ENCODE measurements at places on chromosomes 2 and 18.
A peak's percentile ranks its signal among the peaks of the same experiment; 100 is the strongest.

GRCh38 chr2:101501443-101501842 lies 26.5 kb upstream of the RFX8 start:
- no peak for DNase-seq

- no peak for DNase-seq
Measured at GRCh38 chr2:205699515-205700289, 17.4 kb downstream of the NRP2 start.

DNA sequence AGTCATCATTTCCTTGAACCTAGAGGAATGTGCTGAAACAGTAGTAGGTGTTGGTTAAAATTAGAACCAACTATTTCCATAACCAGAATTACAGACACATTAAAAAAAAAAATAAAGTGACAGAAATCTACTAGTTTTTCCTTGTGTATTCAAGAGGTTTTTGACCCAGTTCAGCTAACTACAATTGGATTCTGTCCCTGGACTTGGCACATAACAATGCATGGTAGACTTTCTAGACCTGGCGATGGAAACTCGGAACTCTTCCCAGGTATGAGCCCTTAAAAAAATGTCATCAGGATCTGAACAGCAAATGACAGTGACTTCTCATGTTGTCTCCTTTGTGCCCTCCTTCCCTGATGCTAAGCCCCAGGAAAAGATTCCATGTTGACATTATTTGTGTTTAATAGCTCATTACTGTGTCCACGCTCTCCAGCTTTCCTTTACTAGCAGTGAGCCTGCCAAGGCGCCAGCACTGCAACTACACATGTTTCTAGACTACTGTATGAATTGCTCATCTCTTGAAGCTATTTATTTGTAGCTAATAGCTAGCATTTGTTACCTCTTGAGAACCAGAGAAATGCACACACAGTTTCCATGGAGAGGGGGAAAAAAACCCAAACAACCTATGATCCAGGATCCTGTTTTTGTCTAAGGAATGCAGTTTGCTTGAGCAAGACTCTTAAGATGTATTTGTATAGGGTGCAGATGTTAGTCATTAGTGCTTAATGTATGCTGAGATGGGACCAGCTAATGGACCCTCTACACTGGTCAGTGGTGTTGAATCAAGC lies 148.5 kb downstream of the FMNL2 start:
- DNase-seq = no peak

GRCh38 chr2:144331674-144332355 lies 188.1 kb downstream of the ZEB2 start:
- peak; percentile 7 for DNase-seq

- DNase-seq = no peak
Measured at GRCh38 chr18:70228536-70228935, 23.0 kb upstream of the RTTN start.

DNA sequence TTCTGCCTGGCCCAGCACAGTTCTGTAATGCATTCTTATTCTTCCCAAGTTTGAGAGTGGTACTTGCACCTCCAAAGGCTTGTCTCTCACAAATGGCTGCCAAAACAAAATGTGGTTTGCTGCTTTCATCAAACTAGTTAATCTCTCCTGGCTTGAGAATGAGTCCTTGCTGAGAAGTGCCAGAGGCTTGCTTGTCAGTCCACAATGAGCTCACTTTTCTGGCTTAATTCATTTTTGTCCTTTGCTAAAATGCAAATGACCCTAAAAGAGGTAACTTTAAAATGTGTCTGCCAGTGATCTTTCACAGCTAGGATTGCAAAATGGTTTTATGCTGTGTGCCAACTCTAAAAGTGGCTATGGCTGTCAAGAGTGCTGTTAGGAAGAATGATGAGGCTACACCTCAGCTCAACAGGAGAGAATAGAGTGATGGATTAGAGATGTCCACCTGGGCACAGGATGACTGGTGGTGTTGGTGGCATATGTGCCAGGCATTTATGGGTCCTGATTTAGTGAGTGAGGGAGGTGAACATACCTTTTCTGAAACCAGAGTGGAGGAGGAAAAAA lies 291.2 kb upstream of the HNMT start:
- no peak for DNase-seq

GRCh38 chr2:227774895-227775842 lies 29.5 kb downstream of the SCYGR8 start:
- DNase-seq = no peak

DNA sequence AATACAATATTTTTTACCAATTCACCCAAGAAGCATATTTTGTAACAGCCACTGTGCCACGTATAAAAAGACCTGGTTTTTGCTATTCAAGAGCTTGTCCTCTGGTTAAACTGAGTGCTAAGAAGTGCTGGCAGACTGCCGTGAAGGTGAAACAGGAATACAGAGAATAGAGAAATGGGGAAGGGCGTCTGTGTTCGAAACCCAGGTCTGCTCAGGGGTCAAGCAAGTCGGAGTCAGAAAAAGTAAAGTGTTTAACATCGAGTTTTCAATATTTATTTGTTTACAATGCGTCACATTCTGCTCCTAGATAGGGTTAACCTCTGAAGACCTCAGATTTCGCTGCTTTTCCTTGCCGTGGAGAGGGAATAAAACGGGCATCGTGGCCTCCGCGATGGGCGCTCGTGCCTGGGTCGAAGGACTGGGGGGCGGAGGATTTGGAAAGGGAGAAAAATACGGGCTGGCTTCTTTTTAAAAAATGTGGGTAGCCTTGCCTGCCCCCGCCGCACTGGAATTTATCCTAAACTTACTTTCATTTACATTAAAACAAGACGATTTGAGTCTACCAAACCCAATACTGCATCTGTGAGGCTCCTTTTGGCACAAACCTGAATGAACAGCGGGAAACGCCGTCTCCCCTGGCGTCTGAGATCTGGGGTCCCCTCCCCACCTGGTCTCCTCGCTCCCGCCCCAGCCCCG lies 1.1 kb upstream of the SNTG2 start:
- DNase-seq = no peak

DNA sequence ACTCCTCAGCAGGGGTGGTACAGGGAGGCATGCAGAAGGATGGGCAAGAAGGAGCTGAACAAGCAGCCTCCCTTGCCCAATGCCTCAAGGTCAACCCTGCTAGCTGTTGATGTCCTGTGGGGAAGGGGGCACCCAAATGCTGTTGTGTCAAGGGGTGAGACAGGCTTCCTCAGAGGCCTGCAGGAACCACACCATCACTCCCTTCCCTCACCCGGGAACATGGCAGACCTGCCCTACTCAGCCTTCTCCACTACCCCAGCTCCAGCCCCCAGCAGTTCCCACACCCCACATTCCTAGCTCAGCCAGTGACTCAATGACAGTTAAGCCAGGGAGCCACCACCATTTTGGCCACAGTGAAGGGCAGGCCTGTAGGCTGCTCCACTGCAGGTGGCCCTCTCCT lies 53.9 kb upstream of the RMP24 start:
- DNase-seq = no peak

- no peak for DNase-seq
Measured at GRCh38 chr2:114752425-114752824, 310.0 kb downstream of the DPP10 start.

- no peak for DNase-seq
Measured at GRCh38 chr2:231161252-231161839, 36.5 kb upstream of the HTR2B start.

GRCh38 chr2:212923393-212923792 lies 228.0 kb downstream of the IKZF2 start:
- DNase-seq = no peak

DNA sequence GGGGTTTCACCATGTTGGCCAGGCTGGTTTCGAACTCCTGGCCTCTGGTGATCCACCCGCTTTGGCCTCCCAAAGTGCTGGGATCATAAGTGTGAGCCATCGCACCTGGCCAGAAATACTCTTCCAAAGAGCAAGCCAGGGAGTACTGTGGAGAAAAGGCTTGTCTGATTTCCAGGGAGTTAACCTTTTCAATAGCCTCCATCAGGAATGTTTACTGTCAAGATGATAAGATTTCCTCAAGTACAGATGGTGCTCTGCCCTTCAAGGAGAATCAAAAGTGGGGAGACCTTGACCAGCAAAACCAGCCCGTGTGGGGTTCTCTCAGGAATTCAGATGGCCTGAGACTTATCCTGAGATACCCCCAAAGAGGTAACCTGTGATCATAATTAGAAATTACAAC lies 237.2 kb downstream of the PRKCE start:
- no peak for DNase-seq

DNA sequence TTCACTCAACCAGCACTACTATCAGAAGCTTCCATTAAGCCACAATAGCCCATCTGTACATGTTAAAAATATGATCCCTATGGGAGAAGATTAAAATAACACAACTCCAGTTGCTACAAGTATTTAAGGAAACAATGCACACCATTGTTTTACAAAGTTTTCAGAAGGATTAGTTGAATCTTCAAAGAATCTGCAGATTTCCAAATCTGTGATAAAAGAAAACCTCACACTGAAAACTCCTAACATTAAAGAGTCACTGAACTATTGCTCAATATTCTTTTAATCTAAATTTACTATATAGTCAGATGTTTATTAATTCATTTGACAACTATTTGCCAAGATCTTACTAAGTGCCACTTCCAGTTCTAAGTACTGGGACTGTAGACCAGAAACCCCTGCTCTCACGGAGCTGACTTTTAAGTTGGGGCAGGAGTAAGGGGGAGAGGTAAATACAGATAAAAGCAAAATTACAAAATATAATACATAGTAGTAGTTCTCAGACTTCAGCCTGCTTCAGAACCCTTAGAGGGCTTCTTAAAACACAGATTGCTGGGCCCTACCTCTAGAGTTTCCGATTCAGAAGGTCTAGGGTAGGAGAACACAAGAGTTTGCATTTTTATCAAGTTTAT lies 94.4 kb downstream of the STK39 start:
- DNase-seq = no peak

GRCh38 chr2:37350034-37350433 lies 5.6 kb downstream of the QPCT start:
- no peak for DNase-seq

DNA sequence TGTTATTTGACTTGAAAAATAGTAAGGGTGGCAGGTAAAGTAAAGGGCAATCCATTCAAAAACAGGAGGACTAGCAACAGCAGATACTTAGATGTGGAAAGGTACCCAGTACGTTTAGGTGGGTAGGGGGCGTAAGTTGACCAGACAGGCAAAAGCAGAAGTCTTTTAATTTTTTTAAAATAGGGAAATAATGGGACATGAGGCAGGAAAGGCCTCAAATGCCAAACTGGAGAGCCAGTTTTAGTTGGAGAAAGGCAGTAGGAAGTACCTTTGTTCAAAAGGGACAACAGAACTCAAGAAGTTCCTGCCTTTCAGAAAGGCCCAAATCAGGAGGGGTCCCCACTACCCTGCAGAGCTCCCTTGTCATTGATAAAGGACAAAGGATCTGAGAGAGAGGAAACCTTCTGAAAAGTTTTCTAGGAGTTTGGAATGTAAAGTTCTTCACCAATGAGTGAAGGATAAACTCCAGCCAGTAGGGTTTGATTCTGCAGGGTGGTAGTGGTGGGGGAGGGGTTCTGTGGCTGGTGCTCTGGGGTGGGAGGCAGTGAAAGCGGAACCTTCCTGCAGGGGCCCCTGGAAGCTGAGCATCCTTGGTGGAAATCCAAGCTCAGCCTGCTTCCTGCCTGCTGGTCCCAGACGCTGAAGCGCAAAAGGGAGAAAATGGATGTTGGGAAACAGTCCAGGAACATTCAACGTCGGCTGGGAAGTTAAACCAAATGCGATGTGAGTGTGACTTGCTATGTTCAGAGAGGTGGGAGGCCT lies 40.1 kb downstream of the TMEM17 start:
- no peak for DNase-seq

- DNase-seq = peak; percentile 15
Measured at GRCh38 chr18:32461709-32462272, 8.9 kb downstream of the GAREM1 start.

GRCh38 chr2:30233271-30234009 lies 2.1 kb downstream of the LBH start:
- no peak for DNase-seq
